Peyer's patch (tissue), 4 donors: ENCODE measurements at places on chromosomes 12 and 14.

GRCh38 chr14:104137297-104138097 is 890 bp upstream of the KIF26A start:
- DNase-seq = peak; percentile 81

DNA sequence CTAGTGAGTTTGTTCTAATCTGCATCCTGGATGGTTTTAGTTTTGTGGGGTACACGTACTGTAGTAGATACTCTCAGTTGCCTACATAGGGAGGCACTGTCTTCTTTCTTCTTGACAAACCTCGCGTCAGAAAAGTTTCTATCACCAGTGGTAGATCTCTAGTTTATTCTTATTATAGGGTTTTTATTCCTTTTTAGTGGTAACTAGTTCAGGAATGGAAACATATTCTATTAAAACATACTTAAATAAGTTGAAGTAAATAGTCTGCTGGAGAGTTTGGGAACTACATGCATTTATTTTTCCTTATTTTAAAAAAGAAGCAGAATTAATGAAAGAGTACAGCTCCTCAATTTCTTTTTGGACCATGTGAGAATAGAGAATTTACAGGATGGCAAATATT is 33.6 kb upstream of the OR9K2 start:
- no peak for DNase-seq

GRCh38 chr14:61338457-61338856 is 17.1 kb downstream of the PRKCH start:
- DNase-seq = no peak

GRCh38 chr14:91416744-91417119 is 888 bp downstream of the CCDC88C start:
- no peak for DNase-seq

DNA sequence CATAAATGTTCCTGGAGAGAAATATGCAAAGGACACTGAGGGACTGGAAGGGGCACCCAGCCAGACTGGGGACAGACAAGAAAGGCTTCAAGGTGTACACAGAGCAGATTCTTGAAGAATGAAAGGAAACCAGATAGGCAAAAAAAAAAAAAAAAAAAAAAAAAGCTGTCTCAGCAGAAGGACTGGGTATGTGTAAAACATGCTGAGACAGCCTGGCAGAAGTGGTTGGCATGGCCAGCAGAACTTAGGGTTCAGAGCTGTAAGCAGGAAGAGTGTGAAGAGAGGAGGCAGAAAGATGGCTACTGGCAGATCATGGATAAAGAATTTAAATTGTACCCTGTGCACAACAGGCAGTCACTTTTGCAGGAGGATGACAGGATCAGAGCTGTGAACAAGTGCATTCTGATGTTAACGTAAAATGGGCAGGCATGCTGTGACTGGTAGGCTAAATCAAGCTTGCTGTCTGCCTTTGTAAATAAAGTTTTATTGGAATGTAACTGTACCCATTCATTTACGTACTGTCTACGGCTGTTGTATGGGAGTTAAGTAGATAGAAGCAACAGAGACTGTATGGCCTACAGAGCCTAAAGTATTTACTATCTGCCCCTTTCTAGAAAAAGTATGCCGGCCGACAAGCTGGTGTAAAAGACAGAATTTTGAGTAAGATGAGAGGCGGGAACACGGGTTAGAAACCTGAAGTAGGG is 42.2 kb downstream of the UBR7 start:
- DNase-seq = no peak

GRCh38 chr12:32644431-32644830 is 34.7 kb upstream of the DNM1L start:
- DNase-seq = no peak

DNA sequence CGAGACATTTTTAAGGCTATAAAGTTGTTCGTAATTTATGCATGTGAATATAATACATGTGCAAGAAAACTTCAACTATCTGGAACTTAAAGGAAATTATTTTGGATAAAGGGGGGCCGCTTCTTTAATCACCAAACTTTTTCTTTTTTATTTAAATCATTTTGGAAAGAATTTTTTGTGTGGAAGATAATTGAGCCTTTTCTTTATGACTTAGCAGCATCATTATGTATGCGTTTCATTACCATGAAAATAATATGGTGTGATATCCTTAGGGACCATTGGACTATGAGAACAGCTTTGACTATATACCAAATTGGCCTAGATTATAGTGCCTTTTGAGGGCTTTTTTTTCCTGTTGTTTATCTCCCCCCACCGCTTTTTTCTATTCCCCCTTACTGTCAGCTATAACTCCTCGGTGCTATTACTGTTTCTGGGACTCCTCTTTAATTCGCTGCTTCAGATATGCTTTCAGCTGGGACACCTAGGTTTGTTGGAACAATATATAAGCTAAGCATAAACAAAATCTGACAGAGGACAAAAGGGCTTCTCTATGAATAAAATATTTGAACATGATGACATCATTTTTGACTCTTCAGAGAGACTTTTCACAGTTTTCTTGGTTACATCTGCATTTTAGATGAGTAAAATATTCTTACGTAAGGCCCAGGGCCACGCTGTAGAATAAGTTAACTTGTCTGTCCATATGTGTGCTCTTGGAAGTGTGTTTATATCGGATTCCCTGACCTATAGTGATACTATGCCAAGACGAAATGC is 392.7 kb downstream of the NPAS3 start:
- no peak for DNase-seq

DNA sequence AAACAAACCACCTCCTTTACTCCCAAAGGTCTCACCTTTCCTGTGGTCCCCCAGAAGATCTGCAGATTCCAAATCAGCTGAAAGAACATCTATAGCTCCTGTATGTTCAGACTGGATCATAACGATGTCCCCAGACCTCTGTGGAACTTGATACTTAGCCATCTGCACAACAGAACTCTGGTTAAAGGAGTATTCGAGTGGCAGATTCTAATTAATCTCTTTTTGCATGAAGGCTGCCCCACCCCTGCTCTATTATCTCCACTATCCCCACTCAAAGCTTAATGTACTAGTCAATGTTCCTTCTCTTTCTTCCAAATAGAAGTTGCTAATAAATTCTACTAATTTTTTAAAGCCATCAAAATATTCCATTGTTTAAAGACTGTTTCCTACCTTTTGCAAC is 22.8 kb downstream of the GSTZ1 start:
- no peak for DNase-seq

DNA sequence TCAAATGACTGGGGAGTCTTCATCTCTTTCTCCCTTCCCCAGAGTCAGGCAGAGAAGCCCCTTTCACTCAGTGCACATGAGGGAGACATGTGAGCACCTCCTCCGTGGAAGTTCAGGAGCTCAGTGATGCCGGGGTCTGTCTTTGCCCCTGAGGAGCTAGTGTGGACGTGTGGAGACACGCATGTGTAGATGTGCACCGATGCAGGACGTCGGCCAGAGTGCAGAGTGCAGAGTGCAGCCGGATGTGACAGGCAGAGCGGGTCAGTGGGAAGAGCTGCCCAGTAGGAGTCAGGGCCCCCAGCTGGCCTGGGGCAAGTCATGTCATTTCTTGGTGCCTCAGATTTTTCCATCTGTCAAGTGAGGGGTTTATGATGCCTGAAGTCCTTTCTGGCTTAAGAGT is 20.7 kb downstream of the TSPAN9 start:
- DNase-seq = peak; percentile 65

DNA sequence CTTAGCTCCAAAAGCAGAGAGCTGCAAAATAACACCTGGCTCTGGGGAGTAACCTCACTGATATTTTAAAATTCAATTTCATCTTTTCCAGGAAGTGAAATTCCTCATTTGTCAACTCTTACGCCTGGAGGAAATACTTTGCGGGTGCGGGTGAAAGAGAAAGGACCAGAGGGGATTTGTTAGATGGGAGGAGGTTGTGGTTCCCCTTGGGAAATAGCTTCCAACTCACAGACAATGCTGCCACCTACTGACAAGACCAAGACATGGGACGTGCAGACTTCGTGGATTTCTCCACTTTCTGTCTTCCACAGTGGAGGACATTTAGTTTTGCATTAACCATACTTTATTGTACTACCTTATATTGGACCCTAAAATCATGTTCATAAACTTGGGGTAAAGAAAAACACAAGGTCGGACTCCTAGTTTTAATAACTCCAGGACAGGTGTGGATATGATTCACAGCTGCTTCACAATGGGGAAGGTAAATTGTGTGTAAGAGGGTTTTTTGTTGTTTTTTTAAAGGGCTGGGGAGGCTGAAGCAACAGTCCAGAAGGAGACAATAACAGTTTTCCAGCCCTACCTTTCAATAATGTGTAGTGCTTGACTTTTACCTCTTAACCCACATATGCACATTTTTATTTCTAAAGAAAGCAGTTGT is 10.8 kb downstream of the FBXL14 start:
- DNase-seq = peak; percentile 89

- no peak for DNase-seq
Measured at GRCh38 chr12:53937596-53938325, 870 bp upstream of the HOXC13 start.

GRCh38 chr12:121893961-121894460 is 5.4 kb downstream of the PSMD9 start:
- no peak for DNase-seq
